Vagina (tissue), 2 donors: ENCODE measurements at places on chromosomes 12 and 14. TPM values are rescaled to one million over a fixed set of nuclear protein-coding genes. Genes with fewer than 3 reads are reported as not detected.

Gene PA2G4
- total RNA-seq: 116 TPM

Gene P2RX2
- not detected for total RNA-seq

Gene TGM1
- total RNA-seq: 269 TPM

Gene RIC8B
- total RNA-seq: 11.8 TPM

Gene CLMN
- total RNA-seq: 19.6 TPM

Gene JAG2
- 17.7 TPM for total RNA-seq

Gene PTGER2
- 10.3 TPM for total RNA-seq

Gene FICD
- total RNA-seq: 6.9 TPM

Gene DPPA3
- not detected for total RNA-seq

Gene COX8C
- not detected for total RNA-seq

Gene TSPAN8
- 2.9 TPM for total RNA-seq

Gene RASAL1
- 11.0 TPM for total RNA-seq

Gene FBLN5
- total RNA-seq: 240 TPM

Gene EML5
- total RNA-seq: 0.49 TPM

Gene CCDC88C
- 42.2 TPM for total RNA-seq

Gene CCDC177
- total RNA-seq: not detected

Gene AKAP3
- not detected for total RNA-seq

Gene FGF23
- total RNA-seq: not detected

Gene RND1
- 3.9 TPM for total RNA-seq

Gene P2RX7
- total RNA-seq: 8.6 TPM

Gene COL2A1
- not detected for total RNA-seq

Gene SNAPC1
- total RNA-seq: 6.6 TPM

Gene SLC5A8
- total RNA-seq: not detected

Gene GYS2
- 0.98 TPM for total RNA-seq

Gene OR6C2
- total RNA-seq: not detected

Gene OAS2
- 14.0 TPM for total RNA-seq

Gene MYF6
- not detected for total RNA-seq

Gene TPH2
- not detected for total RNA-seq

Gene EML1
- total RNA-seq: 32.7 TPM

Gene SLC7A8
- 68.5 TPM for total RNA-seq

Gene CMA1
- total RNA-seq: not detected

Gene PIWIL1
- total RNA-seq: not detected

Gene CLEC1B
- not detected for total RNA-seq

Gene STXBP6
- total RNA-seq: 4.4 TPM

Gene PAX9
- 1.5 TPM for total RNA-seq

Gene CDKN3
- 6.6 TPM for total RNA-seq

Gene PHC1
- total RNA-seq: 46.4 TPM

Gene PEX5
- total RNA-seq: 31.2 TPM

Gene GPR68
- 4.2 TPM for total RNA-seq

Gene ANKS1B
- 11.5 TPM for total RNA-seq

Gene SELPLG
- total RNA-seq: 14.2 TPM

Gene KERA
- total RNA-seq: not detected

Gene DCN
- 1,553 TPM for total RNA-seq

Gene GUCY2C
- total RNA-seq: 0.74 TPM

Gene RHEBL1
- 1.7 TPM for total RNA-seq

Gene PLXNC1
- total RNA-seq: 14.2 TPM

Gene TCL1B
- not detected for total RNA-seq

Gene NR1H4
- total RNA-seq: not detected

Gene EXOC3L4
- total RNA-seq: 8.6 TPM

Gene NRIP2
- 1.2 TPM for total RNA-seq

Gene PKP2
- 16.2 TPM for total RNA-seq

Gene MSI1
- 3.7 TPM for total RNA-seq
